ENCODE measurements at places on chromosomes 11 and 22. TPM values are rescaled to one million over a fixed set of nuclear protein-coding genes. Genes with fewer than 3 reads are reported as not detected.

The GSTT2 gene
- not detected for total RNA-seq

The FAM180B gene
- total RNA-seq: not detected

- DNase-seq: no peak
Observed at GRCh38 chr11:71532036-71532610, 5.1 kb downstream of the KRTAP5-7 start.

DNA sequence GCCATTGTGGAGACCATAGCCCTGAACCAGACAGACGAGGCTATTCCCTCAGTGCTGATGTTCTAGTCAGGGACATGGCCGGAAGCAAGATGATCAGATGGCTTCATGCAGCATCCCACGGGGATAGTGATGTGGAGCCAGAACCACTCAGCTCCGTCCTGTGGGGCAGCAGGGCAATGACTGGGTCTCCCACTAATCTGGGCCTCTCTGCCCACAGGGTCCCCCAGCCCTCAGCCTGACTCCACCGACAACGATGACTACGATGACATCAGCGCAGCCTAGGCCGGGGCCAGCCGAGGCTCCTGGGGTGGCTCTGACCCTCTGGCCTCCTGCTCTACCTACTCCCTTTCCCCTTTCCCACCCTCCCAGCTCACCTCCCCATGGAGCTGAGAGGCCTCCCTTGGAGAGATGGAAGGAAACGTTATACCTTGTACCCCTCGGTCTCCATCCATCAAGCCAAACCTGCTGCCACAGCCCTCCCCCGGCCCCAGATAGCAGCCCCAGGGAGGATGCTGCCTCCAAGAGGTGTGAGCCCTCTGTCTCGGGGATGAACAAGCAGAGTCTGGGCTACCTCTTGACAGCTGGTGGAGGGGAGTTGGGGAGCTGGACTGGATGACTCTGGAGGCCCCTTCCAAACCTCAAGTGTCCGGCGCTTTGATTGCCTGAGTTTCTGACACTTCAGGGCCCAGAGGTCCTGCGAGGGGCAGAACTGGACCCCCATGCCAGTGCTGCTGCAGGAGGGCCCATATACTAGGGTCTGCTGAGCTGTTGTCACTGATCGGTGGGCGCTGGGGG lies 47.8 kb downstream of the CD6 start:
- DNase-seq: no peak

GRCh38 chr11:88799771-88800500 lies 265.8 kb downstream of the GRM5 start:
- DNase-seq: no peak

DNA sequence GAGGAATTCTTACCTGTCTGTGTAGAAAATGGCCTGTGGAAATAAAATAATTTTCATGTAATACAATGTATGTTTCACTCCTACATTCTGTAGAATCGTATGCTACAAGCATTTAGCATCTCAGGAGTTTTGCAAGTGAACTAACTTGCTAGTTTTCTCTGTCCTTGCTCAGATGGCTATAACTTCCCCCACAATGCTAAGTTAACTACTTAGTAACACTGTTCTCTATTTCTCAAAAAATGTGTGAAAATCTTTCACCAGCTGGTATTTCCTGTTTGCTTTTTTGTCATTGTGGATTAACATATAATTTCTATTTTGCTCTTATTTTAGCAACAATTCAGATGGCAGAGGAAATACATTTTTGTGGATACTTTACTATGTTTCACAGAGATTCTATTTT lies 4.4 kb downstream of the OR4S2 start:
- no peak for DNase-seq

DNA sequence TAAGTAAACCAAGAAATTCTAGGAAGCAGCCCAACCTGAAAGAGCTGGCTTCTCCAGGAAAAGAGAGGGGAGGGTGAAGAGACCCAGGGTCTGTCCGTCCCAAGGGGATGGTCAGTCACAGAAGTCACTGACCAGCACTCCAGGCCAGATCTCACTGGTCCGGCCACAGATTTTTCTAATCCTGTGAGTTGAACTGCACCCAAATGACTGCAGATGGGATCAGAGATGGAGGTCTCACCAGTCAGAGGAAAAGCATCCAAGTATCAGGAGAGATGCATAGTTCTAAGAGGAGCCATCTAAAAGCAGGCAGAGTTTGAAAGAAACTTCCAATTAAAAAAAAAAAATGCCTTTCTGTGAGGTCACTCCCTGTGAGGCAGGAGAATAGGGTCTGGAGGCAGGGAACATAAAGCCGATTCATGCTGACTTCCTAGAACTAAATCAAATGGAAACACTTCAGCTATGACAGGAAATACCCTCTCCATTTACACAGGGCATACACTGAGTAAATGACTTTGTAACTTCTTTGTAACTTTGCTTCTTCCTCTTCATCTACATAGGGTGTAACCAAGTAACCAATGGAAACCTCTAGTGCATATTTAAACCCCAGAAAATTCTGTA lies 144.5 kb downstream of the CCDC34 start:
- DNase-seq: no peak

Measured in activated CD4-positive, alpha-beta memory T cell treated with anti-CD3 and anti-CD28 coated beads, Interleukin-2, amount 10 ng/mL, durations not matched to agents 7 days and 5 days (primary cell).